ENCODE measurements at places on chromosomes 13 and 19.

DNA sequence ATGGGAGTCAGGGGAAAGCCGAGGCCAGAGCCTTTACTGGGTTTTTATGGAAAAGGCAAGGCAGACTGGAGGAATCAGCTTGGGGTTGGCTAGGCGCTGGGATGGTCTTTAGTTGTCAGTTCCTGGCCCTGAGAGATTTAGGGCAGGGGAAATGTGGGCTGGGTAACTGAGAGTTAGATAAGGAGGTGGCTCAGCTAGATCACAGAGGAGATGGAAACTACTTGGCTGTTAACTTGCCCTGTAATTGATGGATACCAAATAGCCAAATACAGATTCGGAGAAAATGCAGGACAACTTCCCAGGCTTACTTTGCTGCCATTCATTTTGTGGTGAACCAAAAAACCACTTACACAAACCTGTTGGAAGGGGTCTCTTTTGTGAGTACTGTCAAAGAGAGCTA lies 54.0 kb downstream of the LRCH1 start:
- DNase-seq = no peak

DNA sequence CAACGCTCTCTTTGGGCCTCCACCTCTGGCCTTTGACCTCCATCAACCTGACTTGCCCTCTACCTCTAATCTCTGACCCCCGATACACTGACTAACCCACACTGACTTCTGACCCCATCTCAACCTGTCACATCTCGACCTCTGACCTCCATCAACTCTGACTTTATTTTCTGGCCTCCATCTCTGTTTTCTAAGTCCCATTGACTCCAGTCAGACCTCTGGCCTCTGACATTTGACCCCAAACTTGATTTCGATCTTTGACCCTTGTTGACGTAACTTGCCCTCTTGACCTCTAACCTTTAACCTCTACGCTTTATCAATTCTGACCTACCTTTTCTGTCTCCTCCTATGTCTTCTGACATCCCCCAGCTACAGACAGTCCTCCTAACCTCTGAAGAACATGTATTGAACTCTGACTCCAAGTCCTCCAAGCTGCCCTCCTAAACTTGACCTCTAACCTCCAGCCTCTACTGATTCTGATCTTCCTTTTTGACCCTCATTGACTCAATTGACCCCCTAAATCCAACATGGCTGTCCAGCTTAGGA lies 780 bp downstream of the ACP4 start:
- no peak for DNase-seq

DNA sequence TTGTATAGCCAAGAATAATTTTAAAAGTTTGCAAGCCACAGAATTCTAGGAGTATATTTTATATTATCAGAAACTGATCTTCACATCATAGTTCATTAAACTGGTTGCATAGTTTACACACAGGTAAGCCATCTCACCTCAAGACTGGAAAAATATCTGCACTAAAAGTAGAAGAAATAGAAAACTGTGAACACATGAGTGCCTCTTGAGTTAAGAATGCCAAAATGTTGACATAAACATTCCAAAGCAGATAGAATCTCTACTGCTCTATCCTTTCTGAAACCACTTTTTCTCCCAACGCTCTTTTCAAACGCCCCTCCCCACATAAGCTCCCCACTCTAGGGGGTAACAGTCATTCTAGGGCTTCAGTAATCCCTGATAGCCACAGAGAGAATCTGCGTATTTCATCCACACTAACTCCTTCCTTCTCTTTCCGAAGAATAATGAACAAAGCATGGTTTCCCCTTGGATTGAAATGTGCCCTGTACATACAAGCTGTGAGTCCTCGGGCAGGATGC lies 201.5 kb downstream of the IRS2 start:
- no peak for DNase-seq

DNA sequence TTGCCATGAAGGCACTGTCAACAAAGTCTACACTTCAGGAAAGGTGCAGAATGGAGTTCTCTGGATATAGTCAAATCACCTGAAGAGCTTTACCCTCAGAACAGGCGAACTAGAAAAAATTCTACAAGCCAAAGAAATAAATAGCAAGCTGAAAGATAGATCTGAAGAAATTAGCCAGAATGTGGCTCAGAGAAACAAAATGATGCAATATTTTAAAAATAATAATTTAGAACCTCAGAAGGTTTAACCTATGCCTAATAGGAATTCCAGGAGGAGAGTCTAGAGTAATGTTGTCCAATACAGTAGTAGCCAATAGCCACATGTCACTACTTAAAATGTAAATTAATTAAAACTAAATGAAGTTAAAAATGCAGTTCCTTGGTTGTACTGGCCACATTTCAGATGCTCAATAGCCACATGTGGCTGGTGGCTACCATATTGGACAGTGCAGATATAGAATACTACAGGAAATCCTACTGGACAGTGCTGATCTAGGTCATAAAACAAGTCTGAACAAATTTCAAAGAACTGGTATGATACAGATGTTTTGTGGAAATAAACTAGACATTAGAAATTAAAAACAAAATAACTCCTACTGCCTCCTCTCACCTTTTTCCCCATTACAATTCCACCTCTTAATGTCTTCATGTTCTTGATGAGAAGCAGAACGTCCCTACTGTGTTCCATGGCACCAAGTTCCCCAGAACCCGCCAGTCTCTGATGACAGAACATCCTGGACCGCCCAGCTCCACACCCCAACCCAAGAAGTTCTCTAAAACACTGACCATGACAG lies 679 bp upstream of the CDADC1 start:
- DNase-seq = no peak

DNA sequence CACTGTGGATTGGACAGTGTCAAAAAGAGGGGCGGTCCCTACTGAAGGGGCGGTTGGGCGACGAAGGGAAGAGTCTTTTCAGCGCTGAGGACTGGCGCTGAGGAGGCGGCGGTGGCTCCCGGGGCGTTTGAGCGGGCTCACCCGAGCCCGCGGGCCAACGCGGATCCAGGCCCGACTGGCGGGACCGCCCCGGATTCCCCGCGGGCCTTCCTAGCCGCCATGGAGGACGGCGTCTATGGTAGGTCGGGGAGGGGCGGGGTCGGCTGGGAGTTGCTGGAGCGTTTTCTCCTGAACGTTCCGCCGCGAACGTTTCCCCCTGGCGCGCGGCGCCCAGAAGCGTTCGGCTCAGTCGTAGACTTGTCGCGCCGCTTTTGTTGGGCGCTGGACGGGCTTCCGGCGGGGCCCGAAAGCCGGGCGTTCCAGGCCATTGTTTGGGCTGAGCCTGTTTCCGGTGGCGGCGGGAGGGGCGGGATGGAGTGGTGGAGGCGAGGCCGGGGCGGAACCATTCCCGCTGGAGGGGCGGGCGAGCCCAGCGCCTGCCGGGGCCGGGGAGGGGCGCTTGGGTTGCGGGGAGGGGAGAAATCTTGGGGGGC lies at the start of gene CYTH2:
CYTH2 (plus strand) TSS at position 81 of the 593 bp plus-strand sequence; CDS start at position 220, 139 bp downstream.
- DNase-seq = peak; percentile 92

GRCh38 chr13:45833242-45833641 lies 18.3 kb downstream of the SIAH3 start:
- DNase-seq = no peak

GRCh38 chr13:20553311-20553710 lies 13.6 kb upstream of the IFT88 start:
- DNase-seq = no peak

DNA sequence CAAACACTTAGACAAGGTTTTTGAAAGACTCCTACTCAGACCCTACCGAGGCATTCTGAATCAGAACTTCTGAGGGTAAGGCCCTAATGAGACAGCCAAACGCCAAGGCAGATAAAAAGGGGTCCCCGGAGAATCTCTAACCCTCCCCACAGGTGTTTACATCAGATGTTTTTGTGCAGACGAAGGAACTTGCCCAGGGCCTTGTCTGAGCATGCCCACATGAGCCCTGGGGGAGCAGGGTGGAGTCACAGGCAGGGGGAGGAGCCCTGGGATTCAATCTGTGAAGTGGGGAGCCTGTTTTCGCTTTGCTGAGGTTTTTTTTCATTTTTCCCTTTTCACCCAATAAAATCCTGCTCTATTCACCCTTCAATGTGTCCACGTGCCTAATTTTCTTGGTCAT lies 61.6 kb upstream of the MED4 start:
- peak; percentile 57 for DNase-seq

GRCh38 chr19:33221638-33222037 lies 4.0 kb downstream of the SLC7A10 start:
- no peak for DNase-seq
